SHP77 treated with DMSO at 0.1 percent for 48 hours (cell line): ENCODE measurements at places on chromosomes 13 and 19.

- no peak for DNase-seq
These were observed 8.0 kb downstream of the RNASEH2B start for GRCh38 chr13:50917572-50917971.

- no peak for DNase-seq
These were observed 129.9 kb downstream of the RNF17 start for GRCh38 chr13:24893863-24894262.

DNA sequence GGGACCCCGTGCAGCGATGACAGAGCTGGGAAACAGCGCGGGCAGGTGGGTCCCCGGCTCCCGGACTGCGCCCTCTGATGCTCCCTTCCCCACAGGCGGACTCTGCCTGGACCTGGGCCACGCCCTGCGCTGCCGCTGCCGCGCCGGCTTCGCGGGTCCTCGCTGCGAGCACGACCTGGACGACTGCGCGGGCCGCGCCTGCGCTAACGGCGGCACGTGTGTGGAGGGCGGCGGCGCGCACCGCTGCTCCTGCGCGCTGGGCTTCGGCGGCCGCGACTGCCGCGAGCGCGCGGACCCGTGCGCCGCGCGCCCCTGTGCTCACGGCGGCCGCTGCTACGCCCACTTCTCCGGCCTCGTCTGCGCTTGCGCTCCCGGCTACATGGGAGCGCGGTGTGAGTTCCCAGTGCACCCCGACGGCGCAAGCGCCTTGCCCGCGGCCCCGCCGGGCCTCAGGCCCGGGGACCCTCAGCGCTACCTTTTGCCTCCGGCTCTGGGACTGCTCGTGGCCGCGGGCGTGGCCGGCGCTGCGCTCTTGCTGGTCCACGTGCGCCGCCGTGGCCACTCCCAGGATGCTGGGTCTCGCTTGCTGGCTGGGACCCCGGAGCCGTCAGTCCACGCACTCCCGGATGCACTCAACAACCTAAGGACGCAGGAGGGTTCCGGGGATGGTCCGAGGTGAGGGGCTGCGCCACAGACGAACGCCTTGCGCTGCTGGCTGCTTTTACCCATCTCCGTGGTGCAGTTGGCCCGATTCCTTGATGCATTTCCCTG, 7.8 kb upstream of the SELENOV start:
- peak; percentile 90 for DNase-seq

DNA sequence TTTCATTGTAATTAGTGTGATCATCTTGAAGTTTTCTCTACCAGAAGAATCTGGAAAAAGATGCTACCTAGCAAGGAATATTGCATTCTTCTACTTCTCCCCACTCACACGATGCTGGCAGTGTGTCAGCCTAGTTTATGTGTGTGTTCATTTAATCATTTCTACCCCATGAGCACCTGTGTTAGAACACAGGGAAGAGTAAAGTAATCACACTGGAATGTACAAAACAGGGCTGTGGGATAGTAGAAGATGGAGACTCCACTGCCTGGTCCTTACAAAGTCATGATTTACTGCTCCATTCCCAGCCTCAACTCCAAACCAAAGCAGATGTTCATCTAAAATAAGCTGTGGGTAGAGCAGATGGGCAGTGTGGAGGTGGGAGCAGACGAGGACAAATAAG, 47.7 kb upstream of the RGCC start:
- no peak for DNase-seq

DNA sequence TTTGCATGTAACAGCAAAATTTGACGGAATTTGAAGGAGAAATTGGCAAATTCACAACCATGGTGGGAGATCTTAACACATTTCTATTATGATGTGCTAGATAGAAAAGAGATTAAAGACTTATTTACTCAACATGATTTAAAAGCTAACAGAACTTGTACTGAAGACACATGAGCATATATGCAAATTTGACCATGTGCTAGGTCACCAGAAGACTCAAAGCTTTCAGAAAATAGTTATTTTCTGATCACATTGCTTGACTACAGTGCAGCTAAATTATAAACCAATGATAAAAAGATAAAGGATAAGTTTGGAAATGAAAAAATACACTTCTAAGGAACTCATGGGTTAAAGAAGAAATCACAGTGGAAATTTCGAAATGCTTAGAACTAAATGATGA, 9.1 kb downstream of the GPR183 start:
- no peak for DNase-seq

GRCh38 chr19:40797963-40798682, 868 bp upstream of the EGLN2 start:
- DNase-seq = peak; percentile 75

DNA sequence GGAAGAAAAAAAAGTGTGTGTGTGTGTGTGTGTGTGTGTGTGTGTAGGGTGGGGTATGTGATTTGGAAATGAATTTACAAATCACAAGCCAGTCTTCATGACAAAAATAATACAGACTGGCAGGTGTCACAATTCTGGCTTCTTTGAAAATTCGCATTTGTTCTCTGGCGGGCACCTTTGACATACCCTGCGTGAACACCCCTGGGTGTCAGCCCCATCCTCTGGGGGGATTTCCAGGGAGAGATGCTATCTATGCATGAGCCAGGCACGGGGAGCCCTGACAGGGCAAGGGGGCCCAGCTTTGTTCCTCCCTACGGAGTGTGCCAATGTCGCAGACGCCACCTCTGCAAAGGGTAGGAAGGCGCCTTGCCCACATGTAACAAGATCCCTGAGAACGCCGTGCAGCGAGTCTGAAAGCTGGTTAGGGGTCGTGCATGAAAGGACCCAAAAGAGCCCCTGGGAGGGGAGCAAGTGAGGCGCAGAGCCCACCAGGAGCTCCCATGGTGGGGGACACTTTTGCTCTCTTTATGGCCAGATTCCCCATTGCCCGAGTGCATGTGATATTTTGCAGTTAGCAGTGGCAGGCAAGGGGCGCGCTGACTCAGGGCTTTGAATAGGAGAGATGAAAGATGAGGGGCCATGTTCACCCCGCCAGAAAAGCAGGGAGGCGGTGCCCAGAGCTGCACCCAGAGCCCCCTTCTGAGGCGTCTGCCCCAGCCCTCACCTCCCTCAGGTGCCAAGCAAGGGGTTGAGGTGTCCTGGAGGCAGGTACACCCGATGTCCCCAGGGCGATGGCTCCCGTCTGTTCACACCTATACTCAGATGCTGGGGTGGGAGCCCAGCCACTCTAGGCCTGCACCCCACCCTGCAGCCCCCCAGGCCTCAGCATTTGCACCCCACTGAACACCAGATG, 45.3 kb downstream of the KLF2 start:
- no peak for DNase-seq

DNA sequence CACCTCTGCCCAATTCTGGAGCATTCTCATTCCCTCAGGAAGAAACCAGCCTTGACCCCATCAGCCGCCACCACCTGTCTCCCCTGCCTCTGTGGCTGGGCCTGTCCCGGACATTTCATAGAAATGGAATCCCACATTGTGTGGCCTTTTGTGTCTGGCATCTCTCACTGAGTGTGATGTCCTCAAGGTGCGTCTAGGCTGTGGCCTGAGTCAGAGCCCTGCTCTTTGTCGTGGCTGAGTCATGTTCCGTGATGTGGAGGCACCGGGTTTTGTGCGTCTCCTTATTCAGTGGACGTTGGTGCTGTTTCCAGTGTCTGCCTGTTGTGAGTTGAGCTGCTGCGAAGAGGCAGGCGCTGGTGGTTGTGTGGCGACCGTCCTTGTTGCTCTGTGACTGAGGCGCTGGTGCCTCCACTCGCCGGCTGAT, 3.5 kb downstream of the FZR1 start:
- no peak for DNase-seq

DNA sequence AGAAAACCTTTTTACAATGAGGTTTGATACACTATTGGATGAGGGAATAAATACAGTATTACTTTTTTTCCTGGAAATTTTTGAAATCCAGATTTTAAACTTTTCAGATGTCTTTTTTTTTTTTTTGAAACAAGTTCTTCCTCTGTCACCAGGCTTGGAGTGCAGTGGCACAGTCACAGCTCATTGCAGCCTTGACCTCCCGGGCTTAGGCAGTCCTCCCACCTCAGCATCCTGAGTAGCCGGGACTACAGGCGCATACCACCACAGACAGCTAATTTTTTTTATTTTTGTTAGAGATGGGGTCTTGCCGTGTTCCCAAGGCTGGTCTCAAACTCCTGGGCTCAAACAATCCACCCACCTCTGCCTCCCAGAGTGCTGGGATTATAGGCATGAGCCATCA, 96.8 kb downstream of the RNF17 start:
- DNase-seq = no peak

- no peak for DNase-seq
These were observed 427.1 kb downstream of the GPC5 start for GRCh38 chr13:91825516-91825915.

- no peak for DNase-seq
These were observed 2.3 kb downstream of the ITGBL1 start for GRCh38 chr13:101454767-101455166.

- DNase-seq = peak; percentile 72
These were observed at the start of the genes ZNF568 and ZNF829 for GRCh38 chr19:36915992-36916830. Gene ZNF568, plus strand, starts transcription at chr19:36916332. Its CDS starts 6,439 bp downstream, at chr19:36922771. Gene ZNF829, minus strand, starts transcription at chr19:36916291. Its CDS starts 1,124 bp downstream, at chr19:36915167.

DNA sequence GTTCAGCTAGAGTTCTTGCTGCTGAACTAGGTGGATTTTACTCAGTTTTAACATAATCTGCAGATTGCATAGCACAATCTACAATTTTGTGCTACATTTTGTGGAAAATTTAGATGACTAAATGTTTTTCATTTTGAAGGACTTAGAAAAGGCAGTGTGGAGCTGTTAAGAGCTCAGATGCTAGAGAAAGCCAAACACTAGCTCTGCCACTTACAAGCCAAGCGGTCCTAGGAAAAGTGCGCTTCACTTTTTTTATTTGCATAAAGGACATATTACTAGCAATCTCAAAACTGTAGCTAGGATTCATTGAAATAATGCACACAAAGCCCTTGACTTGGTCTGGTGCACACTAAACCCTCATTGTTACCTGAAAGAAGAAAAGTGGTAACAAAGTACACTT, 8.1 kb upstream of the CSNK1A1L start:
- no peak for DNase-seq

GRCh38 chr19:42284066-42284501, 15.0 kb downstream of the CIC start:
- DNase-seq = no peak

DNA sequence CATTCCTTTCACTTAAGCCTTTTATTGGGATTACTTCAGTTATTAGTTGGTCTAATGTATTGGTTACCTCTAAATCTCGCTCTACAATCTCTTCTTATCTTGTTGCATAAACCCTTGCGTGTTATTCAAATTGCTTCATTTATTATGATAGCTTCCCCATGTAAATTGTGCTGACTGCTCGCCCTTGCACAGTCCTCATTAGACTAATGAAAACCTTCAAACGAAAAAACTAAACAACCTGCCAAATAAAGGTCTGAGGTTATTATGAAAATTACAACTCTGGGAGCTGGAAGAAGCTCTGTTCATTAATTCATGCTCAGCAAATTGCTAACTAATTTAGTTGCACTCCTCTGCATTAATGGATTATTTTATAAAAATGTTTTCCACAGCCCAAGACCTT, 320.1 kb downstream of the DACH1 start:
- DNase-seq = no peak

DNA sequence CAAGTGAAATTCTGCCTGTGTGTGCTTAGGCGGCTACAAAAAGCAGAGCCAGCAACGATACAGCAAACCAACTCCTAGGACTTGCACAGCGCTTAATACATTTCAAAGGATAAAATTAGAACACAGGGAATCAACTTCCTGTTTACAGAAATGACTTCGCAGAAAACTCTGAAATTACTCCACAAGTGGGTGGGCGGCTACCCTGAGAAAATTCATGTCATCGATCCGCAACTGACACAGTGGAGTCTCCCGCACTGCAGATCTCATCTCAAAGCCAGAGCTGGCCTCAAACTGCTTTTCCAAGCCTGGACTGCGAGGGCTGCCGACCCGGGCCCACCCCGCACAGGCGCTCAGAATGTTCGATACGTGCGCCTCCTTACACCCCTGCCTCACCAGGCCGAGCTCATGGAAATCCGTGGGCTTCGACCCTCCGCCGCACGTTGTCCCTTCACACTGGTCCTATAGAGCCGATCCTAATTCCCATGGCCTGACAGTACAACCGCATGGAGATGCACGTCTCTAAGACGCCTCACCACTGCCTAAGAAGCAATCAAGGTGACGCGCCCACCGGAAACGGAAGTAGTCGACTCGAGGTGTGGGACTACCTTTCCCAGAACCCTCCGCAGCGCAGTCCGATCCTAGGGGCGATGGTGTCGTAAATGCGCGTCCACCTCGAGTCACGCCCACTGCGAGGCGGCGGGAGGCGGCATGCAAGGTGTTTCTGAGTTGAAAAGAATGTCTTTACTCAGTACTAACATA, at the start of gene ZNF229:
ZNF229 (minus strand) TSS at position 557 of the 759 bp plus-strand sequence. CDS start 5,625 bp downstream, outside the sequence.
- no peak for DNase-seq

DNA sequence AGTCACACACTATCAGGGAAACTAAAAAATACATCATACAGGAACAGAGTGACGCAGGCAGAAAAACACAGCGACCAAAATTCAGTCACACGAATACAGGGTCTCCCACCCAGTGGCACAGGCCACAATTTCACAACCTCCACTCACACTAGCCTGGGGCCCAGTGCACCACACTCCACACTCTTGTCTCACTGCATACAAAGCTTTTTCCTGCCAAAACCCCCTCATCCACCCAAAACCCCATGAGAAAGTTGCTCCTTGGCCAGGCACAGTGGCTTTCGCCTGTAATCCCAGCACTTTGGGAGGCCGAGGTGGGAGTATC, 1.2 kb downstream of the S1PR5 start:
- DNase-seq = no peak

- no peak for DNase-seq
These were observed 345.8 kb downstream of the ZNF536 start for GRCh38 chr19:30718014-30718413.

- no peak for DNase-seq
These were observed 34.6 kb upstream of the ONECUT3 start for GRCh38 chr19:1718420-1719291.

DNA sequence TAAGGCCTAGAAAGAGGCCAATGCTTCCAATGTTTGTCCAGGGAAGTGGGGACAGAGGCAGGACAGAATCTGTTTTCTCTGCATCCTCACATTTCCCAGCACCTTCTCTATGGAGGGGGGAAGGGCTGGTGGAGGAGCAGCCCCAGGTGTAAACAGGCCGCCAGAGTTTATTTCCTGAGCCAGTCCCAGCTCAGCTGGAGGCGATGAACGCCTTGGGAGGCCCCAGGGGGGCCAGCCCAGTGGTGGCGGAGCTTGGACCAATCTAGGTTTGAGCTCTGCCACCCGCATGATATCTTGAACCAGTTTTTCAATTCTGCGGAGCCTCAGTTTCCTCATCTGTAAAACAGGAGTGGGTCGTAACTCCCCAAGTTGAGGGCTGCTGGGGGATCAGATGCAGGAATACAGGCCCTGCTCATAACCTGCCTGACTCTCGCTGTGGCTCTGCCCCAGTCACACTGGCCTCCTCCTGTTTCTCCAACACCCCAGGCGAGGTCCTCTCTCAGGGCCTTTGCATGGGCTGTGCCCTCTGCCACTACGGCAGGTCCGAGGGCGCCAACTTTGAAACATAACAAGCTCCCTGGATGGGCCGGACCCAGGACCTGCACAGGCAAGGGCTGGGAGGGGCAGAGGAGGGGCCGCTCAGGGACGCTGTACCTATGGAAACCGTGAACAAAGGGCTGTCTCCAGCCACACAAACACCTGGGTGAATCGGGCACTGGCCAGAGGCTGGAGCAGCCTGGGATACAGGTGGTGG, 1.1 kb downstream of the TNFAIP8L1 start:
- DNase-seq = no peak

- no peak for DNase-seq
These were observed 55.9 kb upstream of the RANBP3 start for GRCh38 chr19:6033744-6034264.
